ENCODE measurements at places on chromosomes 6 and 20.
A peak's percentile ranks its signal among the peaks of the same experiment; 100 is the strongest.

GRCh38 chr6:169930799-169931198 lies 179.4 kb downstream of the ERMARD start:
- peak; percentile 46 for DNase-seq

GRCh38 chr6:15754035-15754705 lies 91.3 kb upstream of the DTNBP1 start:
- DNase-seq = no peak

DNA sequence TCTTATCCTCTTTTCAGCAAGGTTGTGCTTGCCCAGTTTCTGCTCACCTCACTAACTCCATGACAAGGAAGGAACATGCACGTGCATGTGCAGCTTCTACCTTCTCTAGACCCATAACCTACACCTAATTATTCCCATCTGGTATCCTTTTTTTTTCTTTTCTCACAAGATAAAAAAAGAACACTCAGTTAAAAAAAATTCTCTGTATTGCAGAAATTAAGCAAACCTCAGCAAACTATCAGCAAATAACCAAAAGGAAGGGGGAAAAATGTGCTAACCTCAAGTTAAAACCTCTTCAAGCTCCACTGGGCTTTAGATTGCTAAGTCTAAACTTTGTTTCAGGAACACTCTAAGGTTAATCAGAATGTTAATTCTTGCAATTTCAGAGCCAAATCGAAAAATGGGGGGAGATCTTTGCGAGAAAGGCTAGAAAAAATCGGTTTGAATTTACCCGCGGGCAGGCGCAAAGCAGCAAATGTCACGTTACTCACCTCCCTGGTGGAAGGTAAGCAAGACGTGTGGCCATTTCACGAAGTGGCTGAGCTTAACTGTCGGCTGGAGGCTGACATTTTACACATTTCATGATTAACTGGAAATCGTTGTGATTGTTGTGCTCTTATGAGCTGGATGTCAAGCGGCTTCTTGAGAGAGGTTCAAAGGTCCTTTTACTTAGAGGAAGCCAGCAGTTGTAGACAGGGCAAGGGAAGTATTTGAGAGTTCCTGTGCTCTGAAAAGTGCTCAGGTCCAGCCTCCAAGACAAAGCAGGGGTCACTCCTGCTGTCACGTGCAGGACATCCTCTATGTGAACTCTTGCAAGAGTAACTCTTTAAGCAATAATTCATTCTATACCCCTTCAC lies 19.1 kb downstream of the TFAP2B start:
- DNase-seq = no peak

- no peak for DNase-seq
Observed at GRCh38 chr20:46683939-46684750, 5.1 kb downstream of the TP53RK start.

DNA sequence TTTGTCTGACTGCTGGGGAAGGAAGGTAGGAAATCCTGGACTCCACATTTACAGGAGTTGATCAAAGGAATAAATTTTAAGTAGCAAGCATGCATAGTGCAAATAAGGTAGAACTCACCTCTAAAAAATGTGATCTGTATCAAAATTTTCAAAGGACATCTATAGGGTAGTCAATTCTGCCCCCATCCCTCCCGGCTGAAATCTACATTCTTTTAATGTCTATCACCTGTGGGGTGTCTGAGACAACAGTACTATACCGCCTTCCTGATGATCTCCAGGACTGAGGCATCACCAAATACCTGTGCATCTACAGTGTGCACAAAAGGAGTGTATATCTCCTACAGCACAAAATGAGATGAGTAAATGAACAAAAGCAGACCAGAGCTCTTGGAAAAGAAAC lies 19.9 kb downstream of the CPNE1 start:
- no peak for DNase-seq

- DNase-seq = no peak
Observed at GRCh38 chr6:129659590-129660345, 50.2 kb downstream of the ARHGAP18 start.

DNA sequence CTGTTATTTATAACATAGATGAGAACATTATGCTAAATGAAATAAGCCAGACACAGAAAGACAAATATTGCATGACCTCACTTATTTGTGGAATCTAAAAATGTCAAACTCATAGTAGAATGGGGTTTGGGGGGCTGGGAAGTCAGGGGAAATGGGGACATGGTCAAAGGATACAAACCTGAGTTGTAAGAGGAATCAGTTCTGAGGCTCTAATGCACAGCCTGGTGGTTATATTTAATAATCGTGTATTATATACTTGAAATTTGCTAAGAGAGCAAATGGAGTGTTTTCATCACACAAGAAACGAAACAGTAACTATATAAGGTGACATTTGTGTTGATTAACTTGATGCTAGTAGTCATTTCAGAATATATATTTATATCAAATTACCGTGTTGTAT lies 40.8 kb upstream of the GFOD1 start:
- no peak for DNase-seq

GRCh38 chr6:24927985-24928745 lies 7.6 kb downstream of the RIPOR2 start:
- no peak for DNase-seq

DNA sequence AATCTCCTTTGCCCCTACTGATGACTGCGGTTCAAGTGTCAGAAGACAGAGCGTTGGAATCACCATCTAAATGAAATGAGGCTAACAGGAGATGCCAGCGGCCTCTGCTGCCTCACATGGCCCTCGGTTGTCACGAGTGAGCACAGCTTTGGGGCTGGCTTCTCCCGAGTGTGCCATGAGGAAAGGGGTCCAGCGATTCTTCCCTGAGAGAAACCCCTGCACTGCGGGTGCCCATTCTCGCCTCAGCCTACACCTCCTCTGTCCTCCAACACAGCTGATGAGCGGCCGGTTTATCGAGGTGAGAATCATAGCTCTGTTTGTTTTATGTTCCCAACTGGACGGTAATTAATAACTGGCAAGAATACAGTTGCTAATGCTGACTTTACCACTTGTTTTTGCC lies 144.7 kb upstream of the RPS6KA2 start:
- DNase-seq = peak; percentile 24

DNA sequence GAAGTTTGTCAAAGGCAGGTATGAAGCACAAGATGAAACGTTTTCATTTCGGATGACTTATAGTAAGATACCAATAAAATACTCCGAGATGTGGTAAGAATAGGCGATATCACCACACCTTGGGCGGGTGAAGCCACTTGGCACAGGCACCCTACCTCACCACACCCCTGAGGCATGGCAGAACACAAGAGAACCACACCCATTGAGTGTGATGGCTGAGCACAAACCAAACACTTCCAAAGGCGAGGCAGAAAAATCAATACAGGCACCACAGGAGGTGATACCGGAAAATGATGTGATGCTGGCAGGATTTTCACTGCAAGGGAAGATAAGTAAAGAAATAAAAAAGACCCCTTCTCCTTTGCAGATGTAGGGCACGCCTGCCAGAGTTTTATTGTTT lies 332.9 kb upstream of the PRDM1 start:
- DNase-seq = no peak

- DNase-seq = no peak
Observed at GRCh38 chr6:143158113-143158581, 97.5 kb downstream of the AIG1 start.

- no peak for DNase-seq
Observed at GRCh38 chr6:123169774-123170095, 173.7 kb downstream of the CLVS2 start.

GRCh38 chr6:85470023-85470410 lies 20.1 kb downstream of the NT5E start:
- no peak for DNase-seq

- DNase-seq = no peak
Observed at GRCh38 chr6:143260857-143261256, 189.6 kb downstream of the ADAT2 start.

DNA sequence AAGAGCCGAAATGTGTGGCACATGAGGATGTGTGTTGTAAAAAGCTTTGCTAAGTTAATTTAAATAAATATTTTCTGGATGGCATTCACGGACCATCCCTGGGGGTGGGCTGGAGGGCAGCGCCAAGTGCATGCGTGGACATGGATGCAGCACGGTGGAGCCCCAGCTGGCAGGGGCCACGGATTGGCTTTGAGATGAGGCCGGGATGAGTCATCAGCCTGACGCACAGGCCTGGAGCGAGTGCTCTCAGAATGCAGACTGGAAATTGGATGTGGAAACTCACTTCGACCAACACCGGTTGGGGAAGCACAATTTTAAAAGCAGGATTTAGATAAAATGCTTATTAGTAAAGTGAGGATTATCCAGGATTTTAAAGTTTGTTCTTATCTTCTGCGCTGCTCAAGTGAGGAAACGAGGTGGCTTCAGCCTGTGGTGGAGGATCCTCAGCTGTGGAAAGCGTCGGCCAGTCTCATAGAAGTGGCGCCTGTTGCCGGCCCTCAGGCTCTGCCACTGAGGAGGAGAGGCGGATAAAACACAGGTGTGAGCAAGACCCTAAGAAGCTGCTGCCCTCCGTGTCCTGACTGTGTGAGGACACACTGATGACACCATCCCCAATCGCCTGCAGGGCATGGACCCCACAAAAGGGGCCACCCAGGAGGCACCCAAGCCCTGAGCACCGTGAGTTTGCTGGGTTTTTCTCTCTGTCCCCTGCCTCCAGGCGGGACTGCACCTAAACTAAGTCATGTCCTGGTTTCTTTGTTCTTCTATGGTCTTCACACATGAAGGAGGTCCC lies 279.7 kb downstream of the CDH4 start:
- no peak for DNase-seq

- DNase-seq = no peak
Observed at GRCh38 chr20:19498756-19499155, 259.3 kb upstream of the RIN2 start.

- no peak for DNase-seq
Observed at GRCh38 chr6:64504503-64504902, 868.9 kb downstream of the PHF3 start.

GRCh38 chr6:169273511-169273910 lies 19.9 kb upstream of the THBS2 start:
- DNase-seq = no peak
